Eye (tissue), 1 donor: ENCODE measurements at places on chromosomes 2 and 18.

DNA sequence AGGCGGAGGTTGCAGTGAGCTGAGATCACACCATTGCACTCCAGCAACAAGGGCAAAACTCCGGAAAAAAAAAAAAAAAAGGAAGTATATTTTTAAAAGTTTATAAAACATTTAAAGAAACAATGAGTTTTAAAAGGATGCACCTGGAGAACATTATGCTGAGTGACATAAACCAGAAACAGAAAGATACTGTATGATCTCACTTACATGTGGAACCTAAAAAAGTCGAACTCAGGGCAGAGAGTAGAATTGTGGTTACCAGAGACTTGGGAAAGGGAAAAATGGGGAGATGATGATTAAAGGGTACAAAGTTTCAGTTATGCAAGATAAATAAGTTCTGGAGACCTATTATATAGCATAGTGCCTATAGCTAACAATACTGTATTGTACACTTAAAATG is 52.8 kb upstream of the RTN4 start:
- DNase-seq, result no peak

GRCh38 chr18:60599267-60599666 is 226.7 kb upstream of the MC4R start:
- no peak for DNase-seq

DNA sequence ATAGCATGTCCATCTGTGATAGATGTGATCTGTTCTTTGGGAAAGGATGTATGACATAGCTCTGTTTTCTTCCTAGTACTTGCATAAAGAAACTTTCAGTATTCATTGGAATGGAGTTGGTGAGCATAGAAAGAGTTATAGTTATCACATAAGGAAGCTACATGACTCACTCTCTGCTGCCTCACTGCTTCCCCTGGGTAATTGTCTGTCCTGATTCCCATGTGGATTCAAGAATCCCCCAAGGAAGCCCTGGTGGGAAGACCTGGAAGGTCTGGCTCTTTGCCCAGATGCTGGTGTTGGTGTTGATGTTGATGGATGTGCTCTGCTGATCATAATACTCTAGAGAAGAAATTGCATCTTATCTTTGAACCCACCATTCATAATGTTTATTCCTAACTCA is 60.6 kb downstream of the PTPN4 start:
- no peak for DNase-seq

DNA sequence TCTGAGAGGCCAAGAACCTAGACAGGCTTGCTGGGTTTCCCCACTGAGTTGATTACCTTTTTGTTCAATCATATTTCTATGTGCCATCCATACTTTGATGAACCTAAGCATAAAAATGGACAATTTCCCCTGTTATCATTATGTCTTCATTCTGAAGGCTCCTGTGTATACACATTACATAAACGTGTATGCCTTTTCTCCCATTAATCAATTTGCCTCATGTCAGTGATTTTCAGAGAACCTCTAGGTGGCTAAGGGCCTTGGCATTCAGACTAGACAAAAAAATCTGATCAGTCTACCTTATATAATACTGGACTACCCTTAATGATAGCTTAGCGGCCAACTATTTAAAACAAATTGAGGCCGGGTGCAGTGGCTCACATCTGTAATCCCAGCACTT is 4.1 kb upstream of the PEX13 start:
- DNase-seq, result no peak

DNA sequence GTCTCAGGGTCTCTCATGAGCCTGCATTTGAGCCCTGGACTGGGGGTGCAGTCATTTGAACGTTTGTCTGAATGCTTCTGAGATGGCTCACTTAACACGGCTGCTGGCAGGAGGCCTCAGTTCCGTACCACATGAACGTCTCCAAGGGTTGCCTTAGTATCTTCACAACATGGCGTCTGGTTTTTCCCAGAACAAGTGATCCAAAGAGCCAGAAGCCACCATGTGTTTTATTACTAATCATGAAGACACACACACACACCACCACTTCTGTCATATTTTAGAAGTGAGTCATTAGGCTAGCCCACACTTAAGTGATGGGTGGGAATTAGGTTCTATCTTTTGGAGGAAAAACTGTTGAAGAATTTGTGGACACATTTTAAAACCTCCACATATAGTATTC is 15.0 kb upstream of the MYO1B start:
- no peak for DNase-seq

GRCh38 chr18:13262839-13263691 is 44.5 kb downstream of the LDLRAD4 start:
- DNase-seq, result no peak
